ENCODE measurements at places on chromosomes 2 and 18. TPM values are rescaled to one million over a fixed set of nuclear protein-coding genes. Genes with fewer than 3 reads are reported as not detected.
A peak's percentile ranks its signal among the peaks of the same experiment; 100 is the strongest.

DNA sequence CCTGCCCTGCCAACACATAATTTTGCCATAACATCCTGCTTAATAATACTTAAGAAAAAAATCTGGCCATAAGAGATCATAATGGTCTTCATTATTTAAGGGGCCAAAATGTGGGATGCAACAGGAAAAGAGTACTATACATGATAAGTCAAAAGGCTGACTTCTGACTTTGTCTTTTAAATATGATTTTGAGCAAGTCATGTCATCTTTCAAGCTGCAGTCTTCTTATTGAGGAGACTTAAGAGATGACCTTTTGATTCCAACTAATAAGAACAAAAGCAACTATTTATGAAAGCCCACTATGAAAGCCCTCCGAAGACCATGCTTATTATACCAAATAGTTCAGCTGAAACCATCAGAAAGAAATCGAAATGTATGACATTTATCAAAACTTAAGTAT lies 41.6 kb downstream of the PUM2 start:
- DNase-seq: no peak

DNA sequence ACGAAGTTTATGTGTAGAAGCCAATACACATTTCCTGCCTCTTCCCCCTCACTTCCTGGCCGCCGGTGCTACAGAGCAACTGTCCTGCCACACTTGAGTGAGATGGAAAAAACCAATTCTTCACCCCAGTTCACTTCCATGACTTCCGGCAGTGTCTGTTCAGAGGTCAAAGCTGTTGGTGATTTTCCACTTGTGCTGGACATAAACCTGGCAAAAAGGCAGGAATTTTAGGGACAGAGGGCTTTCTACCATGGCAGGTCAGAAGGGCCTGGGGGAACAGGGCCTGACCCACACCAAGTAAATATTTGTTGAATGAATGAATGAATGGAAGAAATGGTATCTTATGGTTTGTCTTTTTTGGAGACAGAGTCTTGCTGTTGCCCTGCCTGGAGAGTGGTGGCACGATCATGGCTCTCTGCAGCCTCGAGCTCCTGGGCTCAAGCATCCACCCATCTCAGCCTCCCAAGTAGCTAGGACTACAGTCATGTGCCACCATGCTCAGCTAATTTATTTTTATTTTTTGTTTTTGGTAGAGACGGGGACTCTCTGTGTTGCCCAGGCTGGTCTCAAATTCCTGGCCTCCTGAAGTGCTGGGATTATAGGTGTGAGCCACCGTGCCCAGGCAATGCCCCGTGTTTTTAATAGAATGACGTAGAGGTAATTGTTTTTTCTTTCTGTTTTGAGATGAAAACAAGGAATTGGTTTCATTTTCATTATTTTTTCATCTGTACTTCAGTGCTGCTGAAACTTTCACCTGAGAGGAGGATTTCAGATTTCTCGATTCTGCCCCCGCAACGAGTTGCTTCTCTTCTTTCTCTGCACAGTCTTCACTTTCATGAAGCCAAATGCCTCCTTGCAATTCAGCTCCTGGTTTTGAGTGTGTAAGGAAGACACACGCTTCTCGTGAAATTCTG lies 48.0 kb upstream of the LPIN2 start:
- DNase-seq: no peak

- no peak for DNase-seq
These were observed 147.6 kb downstream of the GALNT14 start for GRCh38 chr2:30990671-30991070.

DNA sequence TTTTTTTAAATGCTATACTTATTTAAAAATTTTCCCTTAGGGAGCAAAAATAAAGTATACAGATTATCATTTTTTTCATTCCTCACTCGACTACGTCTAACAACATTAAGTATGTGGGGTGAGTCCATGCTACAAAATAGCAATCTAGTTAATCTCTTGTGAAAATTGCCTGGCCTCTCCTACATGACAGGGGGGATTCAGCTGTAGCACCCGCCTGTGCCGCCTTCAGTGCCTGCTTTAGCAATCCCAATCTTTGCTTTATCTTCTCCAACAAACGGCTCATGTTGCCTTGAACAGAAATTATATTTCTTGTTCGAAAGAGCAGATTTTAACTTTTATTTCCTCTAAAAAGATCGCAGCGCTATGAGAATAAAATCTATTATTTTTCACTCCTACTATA lies 2.4 kb upstream of the SOX11 start:
- no peak for DNase-seq

GRCh38 chr2:101398116-101398821 lies 11.0 kb upstream of the CREG2 start:
- peak; percentile 78 for DNase-seq

GRCh38 chr2:174667250-174667860 lies 69.8 kb upstream of the WIPF1 start:
- no peak for DNase-seq

DNA sequence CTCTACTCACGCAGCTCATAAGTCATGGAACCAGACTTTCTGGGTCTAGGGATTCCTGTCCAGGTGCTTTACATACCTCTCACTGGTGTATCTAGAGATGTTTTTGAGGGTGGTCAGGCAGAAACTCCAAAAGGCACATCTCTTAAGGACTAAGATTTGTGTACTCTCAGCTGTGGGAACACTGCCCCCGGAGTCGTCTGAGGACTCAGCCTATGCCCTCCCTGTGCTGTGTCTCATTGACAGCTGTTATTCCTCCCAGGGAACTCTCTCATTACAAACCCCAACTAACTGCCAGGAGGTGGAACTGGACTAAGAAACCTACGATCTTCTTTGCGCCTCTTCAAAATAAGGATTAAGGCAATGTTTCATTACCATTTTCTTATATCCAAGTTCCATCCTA lies 293.9 kb upstream of the DLGAP1 start:
- no peak for DNase-seq

DNA sequence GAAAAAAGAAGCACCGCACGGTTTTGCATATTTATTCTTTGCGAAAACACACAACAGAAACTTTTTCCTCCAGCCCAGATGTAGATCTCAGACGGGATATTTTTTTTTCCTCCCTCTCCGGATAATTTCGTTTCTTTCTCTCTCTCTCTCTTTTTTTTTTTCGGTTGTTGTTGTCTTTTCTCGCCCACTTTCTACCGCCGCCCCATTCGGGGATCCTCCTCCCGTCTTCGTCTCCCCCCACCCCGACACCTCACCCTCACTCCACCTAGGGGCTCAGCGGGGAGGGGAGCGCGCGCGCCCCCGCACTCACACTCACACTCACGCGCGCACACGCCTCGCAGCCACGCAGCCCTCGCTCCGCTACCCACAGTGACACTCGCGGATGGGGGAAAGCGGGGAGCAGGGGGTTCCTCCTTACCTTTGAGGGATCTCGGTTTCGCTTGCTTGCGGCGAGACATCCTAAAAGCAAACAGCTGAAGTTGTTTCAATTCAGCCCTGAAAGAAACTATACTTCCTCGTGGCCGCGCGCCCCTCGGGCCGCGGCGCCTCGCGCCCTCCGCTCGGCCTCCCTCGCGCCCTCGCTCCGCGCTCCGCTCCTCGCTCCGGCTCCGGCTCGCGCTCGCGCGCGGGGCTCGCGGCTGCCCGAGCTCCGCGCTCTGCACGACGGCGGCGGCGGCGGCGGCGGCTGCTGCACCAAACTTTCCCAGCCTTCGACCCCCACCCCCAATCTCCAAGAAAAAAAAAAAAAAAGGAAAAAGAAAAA lies 1.3 kb downstream of the ZNF521 start:
- peak; percentile 34 for DNase-seq

- DNase-seq: no peak
These were observed 139.4 kb downstream of the WDSUB1 start for GRCh38 chr2:159146996-159147666.

- no peak for DNase-seq
These were observed 10.4 kb downstream of the ADCY3 start for GRCh38 chr2:24909555-24910177.

- no peak for DNase-seq
These were observed 332.0 kb downstream of the SLC4A3 start for GRCh38 chr2:219959471-219959870.

DNA sequence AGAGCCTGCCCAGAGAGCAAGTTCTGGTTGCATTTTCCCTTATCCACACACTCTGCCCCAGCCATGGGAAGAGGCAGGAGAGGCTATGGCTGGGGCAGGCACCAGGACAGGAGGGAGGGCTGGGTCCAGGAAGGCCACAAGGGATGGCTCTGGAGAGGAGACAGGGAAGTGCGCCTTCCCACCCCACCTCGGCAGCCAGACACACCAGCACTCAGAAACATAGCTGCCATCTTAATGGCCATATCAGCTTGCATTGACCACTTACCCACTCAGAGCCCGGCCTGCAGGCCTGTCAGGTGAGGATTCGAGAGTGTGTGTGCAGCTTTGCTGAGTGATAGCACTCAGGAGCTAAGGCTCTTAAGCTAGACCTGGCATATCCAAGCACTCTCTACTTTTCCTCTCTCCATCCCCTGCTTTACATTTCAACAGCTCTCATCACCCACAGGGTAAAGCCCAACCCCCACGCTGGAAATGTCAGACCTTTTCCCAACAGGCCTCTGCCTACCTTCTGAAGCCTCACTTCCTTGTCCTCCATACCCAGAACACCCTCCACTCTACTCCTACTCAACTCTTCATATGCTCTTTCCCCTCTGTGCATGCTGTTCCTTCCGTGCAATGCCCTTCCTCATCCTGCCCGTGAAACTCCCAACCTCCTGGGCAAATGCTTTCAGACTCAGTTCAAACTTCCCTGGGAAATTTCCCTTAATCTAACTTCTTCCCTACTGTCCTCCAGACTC lies 147.9 kb downstream of the TNS1 start:
- no peak for DNase-seq

DNA sequence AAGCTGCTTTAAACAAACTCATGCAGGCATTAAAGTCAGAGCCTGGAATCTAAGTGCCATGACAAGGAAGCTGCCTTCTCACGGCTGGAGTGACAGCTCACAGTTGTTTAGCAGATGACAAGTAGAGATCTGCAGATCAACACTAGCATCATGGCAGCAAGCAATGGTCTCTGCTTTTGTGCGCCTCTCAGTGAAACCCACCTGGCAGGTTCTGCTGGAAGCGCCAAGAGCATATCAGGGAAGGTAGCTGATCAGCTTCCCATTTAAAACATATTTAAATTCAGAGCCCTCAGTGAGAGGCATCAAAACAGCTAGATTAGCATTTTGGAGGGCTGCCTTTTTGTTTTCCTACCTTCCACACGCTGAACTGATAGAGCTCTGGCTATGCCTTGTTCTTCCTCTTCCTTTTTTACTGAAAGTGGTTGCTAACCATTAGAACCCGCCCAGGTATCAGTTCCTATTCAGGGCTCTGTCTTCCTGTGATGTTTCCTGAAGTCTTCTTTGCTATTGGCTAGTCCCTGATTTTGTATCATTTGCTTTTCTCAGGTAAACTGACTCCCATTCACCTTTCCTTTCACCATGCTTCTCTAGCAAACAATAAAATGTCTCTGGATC lies 70.8 kb downstream of the TMEM200C start:
- no peak for DNase-seq

GRCh38 chr2:206456078-206456754 lies 12.9 kb downstream of the ADAM23 start:
- DNase-seq: no peak

DNA sequence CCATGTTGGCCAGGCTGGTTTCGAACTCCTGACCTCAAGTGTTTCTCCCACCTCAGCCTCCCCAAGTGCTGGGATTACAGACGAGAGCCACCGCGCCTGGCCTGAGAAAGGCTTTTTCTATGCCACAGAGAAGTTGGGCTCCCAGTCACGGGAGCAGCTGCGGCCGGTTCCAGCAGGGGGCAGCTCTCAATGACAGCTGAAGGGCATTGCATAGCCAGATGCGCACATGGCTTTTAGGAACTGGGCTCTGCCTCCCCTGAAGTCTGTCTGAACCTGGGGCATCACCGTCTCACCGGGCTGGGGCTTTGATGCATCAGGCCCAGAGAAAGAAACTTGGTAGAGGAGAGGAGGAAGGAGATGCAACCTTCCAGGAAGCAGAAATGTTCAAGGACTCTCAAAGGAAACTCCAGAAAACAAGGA lies 84.2 kb upstream of the LAPTM4A start:
- DNase-seq: peak; percentile 51

DNA sequence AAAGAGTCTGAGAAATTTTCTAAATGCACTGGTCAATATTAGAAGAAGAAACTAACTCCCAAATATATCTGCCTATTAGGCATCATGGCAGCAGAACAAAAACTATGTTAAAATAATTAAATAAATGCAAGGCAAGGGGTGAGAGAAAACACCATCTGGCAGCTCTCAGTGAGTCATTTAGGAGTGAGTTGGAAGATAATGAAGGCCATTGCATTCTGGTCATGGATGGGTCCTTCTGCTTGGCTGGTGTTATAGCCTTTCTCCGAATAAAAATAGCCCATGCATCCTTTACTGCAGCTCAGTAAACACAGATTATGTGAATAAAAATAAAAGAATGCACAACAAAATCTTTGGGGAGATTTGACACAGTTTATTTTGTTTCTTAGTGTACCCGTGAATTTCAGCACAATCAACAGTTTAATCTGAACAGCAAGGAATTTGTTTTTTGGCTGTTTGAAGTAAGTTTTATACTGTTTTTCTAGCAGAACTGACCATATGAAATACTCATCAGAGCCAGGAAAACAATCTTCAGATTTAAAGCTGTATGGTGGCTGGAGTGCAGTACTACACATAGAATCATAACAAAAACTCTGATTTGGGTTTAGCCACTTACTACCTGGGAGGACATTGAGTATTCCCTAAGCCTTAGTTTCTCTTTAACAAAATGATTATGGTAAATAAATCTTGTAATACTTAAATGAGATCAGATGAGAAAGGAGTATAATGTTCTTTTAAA lies 225.1 kb upstream of the ITGA4 start:
- DNase-seq: no peak

- DNase-seq: no peak
These were observed 53.1 kb downstream of the MCFD2 start for GRCh38 chr2:46862514-46862913.

DNA sequence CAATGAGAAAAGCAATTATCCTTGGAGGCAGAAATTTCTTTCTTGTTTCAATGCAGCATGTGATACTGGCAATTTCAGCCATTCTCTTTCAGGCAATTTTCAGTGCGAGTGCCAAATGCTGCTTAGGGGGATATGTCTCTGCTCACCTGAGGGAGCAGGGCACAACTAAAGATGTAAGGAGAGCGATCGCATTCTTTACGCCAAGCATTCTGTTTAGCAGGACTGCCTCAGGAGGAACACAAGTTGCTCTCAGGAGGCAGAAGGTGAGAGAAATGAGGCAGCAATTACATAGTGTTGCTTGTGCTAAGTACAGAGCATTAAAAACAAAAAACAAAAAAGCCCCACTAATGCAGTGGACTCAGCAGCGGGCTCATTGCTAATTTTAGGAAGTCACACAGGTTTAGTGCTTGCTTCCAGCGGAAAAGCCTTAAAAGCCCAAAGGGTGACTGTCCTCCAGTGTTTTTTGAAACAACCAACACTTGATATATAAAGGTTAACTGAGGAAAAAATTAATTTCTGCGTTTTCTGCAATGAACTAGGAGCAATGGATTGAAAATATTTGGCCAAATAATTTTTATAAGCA lies 116.9 kb downstream of the METTL8 start:
- no peak for DNase-seq

The RETSAT gene
- 44.7 TPM for total RNA-seq

The SERPINB4 gene
- not detected for total RNA-seq

The IGFBP5 gene
- 81.6 TPM for total RNA-seq

The IMMT gene
- 74.1 TPM for total RNA-seq

The CRYGD gene
- not detected for total RNA-seq

The MAP2 gene
- total RNA-seq: 1,067 TPM

The AGAP1 gene
- 214 TPM for total RNA-seq

The ATOH8 gene
- total RNA-seq: 19.8 TPM

Data from dorsolateral prefrontal cortex (tissue), 122 donors.